Suppressor macrophage (primary cell): ENCODE measurements at places on chromosomes 12 and 14.

DNA sequence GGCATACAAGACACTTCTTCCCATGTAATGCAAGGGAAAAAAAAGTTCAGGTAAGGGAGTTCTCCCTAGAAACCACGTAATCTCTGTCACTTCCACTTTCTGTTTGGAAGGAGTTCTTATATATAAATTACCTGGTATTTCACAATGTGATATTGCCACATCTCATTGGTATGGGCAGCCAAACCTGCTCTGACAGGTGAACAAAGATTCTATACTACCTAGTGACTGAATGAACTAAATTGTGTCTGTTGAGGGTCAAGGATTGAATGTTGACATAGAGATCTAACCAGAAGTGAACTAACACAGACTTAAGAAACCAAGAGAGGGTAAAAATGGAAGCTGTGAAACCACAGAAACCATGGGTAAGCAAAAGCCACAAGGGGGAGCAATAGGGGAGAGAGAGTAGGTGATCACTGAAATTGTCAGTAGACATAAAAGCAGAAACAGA, 161.3 kb downstream of the RPL10L start:
- peak; percentile 36 for DNase-seq

DNA sequence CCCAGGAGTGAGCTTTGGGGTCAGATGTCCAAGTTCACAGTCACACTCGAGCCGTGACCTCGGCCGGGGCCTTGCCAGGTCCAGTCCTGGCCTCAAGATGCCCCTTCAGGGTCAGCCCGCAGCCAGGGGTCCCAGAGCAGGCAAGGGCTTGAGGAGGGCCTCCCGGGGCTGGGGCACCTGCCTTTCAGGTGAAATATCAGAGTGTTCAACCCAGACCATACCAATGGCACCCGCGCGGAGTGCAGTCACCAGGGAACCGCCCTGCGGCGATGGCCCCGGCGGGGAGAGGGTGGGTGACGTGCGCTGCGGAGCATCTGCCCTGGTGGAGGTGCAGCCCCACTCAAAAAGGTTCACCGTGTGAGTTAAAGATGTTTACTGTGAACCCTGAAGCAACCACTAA, 16.9 kb downstream of the LRCOL1 start:
- no peak for DNase-seq

DNA sequence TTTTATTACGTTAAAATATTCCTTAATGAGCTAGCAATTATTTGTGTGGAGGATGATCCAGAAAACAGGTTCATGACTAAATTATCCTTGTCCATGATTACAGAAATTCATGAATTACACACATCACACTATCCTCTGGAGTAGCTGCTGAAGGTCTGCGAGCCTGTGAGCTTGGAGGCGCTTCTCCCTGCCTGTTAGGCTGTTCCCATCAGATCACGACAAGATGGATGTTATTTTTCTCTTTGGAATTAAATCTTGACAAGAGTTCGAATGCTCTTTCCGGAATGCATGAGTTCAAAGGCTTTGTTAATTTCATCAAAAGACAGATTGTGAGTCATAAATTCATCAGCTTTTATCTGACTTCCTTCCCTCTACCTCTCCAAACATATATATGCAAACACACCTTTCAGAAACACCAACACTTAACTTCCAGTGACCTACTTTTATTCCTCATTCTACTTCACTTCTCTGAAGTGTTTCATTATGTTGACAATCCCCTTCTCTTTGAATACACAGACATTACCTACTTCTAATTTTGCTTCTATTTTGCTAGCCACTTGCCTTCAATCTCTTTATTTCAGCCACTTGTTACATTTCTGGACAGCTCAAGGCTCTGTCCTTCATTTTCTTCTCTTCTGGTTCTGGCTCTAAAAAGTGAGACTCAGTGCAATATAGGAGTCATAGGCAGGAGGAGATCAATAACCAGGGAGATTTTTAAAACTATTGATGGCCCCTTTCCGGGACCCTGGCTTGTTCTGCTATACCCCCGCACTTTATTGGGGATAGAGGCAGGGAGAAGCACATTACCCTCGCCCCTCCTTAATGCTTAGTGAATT, 274.6 kb downstream of the BTG1 start:
- DNase-seq = peak; percentile 3

- DNase-seq = no peak
These were observed 26.6 kb downstream of the UBE3B start for GRCh38 chr12:109504068-109504467.

GRCh38 chr12:81639196-81639595, 120.0 kb downstream of the PPFIA2 start:
- no peak for DNase-seq

DNA sequence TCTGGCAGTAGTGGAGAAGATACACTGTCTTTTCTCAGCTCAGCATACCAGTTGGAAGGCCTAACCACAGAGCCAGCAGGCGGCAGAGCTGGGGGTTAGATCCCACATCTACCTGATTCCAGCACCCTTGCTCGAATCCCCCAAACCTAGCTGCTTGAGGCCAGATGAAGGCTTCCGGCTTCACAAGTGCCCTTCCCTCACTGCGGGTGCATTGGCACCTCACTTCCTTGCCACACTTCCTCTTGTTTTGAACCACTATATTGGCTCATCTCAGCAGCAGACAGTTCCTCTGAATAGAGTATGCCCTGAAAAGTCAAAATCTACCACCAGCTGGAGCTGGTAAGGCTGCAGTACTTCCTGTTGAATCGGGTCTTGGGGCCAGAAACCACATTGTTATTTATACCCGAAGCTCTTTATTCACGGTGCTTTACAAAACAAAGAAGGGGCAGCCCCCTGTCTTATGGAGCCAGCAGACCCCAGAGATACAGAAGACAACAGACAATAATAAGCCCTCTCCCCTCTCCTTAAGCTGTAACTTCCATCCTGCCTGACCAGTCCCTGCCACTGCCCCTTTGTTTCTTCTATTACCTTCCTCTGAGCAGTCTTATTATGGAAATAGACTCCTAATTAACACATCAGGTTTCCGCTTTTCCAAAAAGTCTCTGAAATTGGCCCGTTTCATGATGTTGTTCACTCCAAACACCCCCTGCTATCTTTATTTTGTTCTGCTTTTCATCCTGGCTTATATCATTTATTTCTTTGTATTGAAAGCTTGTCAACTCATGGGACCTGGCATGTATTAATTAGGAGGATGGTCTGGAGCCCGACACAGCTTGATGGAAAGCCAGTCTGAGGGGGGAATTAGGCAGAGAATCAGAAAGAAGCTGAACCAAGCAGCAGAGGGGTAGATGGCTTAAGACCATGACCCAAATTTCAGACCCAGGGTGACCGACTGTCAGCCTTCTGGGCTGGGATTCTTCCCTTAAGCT, 233.5 kb downstream of the EFCAB11 start:
- DNase-seq = peak; percentile 79

- no peak for DNase-seq
These were observed 20.2 kb upstream of the FUT8 start for GRCh38 chr14:65392296-65392695.

DNA sequence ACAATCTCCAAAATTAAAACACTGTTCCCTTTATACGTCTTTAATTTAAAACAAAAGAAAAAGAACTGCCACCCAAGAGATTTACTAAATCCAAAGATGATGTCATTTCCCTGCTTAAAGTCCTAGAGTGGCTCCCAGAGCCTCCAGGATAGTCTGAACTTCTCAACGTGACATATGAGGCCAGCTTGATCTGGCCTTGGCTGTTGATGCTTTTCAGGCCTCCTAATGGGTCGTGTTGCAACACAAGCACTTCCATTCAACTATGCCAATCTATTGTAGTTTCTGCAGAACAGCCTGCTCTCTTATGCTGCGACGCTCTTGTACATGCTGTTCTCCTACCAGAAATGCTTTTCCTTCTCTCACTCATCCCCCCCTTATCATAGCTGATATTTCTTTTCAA, 35.7 kb downstream of the LGR5 start:
- DNase-seq = no peak

DNA sequence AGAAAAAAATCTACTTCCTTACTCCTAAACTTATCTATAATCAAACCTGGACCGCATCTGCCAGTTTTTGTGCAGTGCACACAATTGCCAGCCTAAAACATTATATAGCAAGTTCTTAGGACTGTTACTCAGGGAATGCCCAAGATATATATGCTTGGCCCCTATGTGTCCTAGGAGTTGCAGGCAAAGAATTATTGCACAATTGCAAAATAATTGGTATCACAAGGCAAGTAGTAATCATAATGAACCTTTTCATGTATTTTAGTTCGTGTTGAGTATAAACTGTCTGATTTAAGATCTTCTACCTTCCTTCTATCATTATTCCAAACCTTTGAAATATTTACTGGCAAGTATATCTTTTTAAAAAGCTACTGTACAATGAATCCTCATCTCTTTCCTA, 45.5 kb downstream of the TMTC3 start:
- DNase-seq = no peak

DNA sequence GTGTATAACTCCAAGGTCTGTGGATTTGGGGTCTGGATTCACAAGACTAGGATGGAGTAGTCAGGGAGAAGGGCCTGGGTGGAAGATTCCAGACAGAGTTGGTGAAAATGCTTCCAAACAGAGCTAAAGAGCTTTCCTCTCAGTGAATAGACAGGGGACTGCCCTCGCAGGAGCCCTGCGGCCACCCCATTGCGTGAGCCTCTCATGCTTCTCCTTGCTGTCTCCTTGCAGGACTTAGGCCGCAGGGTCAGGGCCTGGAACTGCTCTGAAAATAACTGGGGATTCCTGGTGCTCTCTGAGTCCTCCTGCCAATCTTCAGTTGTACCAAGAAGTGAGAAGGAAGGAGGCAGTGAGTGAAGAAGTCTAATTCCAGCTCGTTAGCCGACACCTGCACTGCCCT, 49.0 kb upstream of the KCNA1 start:
- no peak for DNase-seq

DNA sequence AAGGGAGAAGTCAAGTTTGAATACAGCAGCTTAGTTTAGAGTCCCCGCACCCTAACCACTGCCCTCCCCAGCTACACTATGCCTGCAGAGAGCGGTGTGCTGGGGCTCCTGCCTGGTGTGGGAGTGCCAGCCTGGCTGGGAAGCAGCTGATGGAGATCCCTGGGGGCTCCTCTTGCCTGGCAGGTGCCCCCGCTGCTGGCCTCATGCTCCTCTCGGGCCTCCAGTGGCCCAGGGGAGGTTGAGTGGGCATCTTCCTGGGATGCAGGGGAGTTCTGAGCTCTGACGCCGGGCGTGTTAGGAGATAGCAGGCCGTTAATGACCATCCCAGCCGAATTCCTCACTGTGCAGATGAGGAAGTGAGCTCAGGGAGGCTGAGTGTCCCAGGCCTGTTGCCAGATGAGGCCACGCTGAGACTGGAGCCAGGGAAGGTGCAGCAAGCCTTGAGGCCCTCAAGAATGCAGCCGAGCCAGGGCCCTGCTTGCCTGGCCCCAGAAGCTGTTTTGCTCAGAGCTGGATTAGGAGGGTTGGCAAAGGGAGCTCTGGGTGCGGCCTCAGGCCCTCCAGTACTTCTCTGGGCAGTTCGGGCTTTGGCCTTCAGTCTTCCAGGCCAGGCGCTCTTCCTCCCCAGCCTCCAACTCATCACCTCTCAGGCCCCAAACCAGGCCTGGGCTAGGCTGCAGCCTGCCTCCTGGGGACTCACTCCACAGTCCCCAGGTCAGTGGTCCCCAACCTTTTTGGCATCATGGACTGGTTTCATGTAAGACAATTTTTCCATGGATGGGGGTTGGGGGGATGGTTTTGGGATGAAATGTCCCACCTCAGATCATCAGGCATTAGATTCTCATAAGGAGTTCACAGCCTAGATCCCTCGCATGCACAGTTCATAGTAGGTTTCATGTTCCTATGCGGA, 6.6 kb upstream of the CYP46A1 start:
- DNase-seq = no peak

GRCh38 chr12:119014368-119014767, 33.0 kb downstream of the SRRM4 start:
- DNase-seq = no peak

DNA sequence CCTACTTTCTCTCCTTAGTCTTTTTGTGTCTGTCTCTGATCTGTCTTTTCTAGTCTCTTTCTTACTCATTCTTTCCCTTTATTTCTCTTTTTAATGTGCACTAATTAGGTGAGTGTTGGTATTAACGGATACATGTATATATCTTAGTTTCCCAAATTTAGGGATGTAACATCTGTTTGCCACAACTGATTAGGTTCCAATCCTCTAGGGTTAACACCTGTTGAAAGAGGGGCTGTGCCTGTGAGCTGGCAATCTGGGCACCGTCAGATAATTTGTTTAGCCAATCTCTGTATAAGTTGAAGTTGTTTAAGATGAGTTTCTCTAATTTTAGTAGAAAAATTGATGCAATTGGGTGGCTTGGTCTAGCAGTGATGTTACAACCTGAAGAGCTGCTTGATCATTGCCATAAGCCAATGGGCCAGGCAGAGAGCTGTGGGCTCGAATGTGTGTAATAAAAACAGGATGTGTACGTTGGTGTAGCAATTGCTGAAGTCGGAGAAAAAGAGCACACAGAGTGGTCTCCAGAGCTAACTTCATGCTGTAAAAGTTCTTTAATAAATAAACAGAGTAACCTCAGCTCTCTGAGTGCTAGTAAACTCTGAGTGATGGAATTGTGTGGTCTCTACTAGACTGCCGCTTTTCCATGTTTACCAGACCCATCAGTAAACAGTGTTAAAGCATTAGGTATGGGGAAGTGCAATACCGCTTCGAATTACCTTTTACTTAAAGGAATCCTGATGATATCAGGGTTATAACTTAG, 18.3 kb upstream of the LYZ start:
- peak; percentile 73 for DNase-seq

GRCh38 chr14:100644383-100644782, 57.2 kb upstream of the BEGAIN start:
- DNase-seq = peak; percentile 14

GRCh38 chr12:52407918-52408317, 1.8 kb upstream of the KRT82 start:
- no peak for DNase-seq

GRCh38 chr12:12813120-12814101, at the start of gene DDX47:
DDX47 (plus strand) TSS chr12:12813346; CDS start chr12:12813368, 22 bp downstream.
- peak; percentile 97 for DNase-seq
